ENCODE measurements at places on chromosomes 3 and 15.

DNA sequence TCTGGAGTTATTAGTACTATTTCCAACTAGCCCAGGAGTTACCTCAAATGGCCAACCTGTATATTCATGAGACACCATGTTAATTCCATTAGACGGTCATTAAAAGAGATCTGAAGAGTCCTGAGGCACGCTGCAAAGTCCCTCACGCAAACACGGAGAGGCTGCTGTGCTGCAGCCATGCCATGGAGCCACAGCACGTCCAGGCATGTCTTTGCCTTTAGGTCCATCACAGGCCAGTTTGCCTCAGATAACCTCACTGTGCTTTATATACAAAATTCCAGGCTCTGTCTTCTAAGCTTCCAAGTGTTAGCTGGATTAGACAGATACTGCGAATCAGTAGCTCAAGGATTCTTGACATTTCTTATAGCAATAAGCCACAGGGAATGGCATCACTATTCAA is 9.8 kb upstream of the PLAAT1 start:
- DNase-seq: no peak

DNA sequence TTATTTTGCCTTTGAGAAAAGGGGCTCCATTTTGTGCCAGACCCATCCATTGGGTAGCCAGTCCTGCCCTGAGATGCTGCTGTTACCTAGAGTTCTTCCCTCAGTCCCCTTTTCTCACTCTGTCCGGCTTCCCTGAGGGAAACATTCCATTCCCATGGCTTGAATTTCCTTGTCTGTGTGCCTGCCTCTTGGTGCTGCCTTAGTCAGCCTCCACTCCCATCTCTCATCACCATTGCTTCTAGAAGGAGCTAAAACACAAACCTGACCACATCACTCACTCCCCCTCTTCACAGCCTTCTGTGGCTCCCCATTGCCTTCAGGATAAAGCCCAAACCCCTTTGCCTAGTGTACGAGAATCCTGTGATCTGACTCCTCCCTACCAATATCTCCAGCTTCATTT is 25.2 kb upstream of the C2CD4B start:
- no peak for DNase-seq

DNA sequence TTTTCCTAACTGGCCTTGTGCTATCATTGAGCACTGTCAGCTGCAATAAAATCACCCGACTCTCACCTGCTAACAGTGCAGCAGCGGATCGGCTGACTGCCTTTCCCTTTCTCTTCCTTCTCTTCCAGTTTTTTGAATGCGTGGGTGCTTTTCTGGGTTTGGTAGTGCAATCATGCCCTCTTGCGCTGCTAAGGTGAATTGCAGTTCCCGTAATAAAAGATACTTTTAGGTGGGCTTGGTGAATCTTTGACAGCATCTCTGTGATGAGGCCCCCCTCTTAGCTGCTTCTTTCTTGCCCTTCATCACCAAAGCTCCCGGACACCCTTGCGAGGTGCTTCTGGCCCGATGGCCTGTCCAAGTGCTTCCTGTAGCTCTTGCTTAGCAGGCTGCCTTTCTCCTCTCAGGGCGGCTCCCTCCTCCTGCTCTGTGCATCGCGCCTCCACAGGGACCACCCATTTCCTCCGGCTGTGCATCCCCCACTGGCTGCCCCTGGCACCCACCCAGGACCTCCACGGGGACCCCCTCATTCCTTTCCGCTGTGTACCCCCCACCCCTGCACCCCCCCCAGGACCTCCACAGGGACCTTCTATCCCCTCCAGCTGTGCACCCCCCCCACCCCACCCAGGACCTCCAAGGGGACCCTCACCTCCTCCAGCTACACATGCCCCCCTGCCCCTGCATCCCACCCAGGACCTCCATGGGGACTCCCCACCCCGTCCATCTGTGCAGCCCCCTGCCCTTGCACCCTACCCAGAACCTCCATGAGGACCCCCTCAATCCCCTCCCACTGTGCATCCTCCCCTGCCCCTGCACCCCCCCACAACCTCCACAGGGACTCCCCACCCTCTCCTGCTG is 50.8 kb upstream of the RPL32 start:
- DNase-seq: peak; percentile 45

DNA sequence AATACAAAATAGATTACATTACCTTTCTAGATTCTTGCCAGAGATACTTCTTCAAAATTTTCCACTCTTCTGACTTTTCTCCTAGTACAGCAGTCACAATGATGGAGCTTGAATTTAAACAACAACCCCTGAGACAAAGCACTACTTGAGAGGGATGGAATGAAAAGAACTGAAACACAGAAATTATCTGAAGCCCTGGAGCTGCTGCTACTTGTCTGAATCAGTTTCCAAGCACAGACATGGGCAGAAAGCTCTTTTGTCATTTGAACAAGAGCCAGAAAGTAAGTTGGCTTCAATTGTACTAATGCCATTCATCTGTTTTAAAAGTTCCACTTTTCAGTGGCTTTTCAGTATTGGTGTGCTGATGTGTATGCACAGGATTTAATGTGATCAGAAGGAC is 718.5 kb upstream of the ARPP21 start:
- no peak for DNase-seq

DNA sequence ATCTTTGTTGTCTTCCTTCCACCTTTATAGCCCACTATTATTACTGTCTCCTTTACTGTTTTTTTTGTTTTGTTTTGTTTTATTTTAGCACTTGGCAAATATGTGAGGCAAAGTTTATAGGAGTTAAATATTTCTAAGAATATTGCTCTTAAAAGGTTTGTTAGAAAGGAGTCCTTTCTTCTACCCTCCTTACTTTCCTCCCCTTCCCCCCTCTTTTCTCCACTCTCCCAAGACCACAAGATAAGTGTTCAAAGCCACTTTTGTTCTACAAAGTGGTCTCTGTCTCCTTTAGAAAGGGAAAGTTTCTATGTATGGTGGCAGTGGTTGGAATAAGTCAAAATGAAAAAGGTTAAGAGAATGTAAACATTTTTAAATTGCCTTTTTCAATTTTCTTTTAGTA is 130.7 kb upstream of the TSC22D2 start:
- DNase-seq: no peak

DNA sequence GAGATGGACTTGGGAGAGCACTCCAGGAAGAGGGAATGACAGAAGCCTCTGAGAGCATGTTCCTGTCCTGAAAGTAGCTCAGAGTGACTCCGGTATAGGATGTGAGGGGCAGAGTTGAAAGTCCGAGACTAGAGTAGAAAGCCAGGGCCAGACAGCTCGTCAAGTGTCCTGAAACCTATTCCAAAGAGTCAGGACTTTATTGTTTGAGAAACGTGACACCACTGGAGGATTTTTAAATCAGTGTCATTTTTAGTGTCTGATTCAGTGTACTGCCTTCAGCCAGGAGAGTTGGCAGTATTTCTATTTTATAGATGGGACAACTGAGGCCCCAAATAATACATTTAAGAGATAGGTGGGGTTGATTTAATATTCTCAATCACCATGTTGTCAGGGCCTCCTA is 1.6 kb upstream of the RBMS3 start:
- no peak for DNase-seq

GRCh38 chr3:195537995-195538394 is 5.1 kb downstream of the PPP1R2 start:
- no peak for DNase-seq

DNA sequence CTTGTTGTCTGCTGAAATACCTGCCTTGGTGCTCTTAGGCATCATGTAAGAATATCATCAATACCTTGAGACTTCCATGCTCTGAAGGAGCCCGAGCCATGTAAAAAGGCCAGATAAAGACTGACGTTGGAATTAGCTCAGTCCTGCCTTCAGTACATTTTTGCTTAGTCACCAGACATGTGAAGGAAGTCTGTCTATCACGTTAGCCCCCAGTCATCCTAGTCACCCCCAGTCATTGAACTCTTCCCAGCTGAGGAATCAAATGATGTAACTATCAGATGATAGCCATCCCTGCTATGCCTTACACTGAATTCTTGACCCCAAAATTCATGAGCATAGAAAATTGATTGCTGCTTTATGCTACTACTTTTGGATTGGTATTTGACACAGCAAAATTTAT is 351.2 kb upstream of the SGO1 start:
- DNase-seq: no peak
